ENCODE measurements at places on chromosomes 6 and 20.

DNA sequence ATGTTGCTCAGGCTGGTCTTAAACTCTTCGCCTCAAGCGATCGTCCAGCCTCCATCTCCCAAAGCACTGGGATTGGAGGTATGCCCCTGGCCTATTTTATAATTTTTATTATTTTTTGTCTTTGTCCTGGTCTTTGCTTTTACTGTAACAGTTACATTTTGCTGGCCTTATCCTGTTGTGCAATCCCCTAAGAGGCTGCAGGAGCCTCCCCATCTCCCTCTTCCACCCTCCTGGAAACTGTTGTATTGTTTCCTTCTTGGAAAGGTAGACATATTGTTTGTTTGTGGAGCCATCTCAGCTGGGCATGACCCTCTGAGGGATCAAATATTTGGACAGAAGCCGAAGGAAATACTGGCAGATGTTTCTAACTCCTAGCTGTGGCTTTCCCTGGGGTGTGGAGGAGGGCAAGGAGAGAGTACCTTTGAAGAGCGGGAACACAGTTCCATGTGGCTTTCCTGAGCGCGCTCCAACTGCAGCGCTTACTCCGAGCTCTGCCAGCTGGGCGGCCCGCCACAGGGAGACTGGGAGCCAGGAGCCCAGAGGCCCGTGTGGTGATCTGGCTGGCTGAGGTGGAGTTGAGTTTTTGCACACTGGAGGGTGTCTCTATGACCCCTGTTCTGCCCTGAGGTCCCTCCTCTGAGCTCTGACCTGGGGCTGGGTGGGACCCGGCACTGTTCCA is 4.9 kb downstream of the MAPK13 start:
- DNase-seq, result no peak

GRCh38 chr6:42726026-42726425 is 3.6 kb upstream of the PRPH2 start:
- no peak for DNase-seq

DNA sequence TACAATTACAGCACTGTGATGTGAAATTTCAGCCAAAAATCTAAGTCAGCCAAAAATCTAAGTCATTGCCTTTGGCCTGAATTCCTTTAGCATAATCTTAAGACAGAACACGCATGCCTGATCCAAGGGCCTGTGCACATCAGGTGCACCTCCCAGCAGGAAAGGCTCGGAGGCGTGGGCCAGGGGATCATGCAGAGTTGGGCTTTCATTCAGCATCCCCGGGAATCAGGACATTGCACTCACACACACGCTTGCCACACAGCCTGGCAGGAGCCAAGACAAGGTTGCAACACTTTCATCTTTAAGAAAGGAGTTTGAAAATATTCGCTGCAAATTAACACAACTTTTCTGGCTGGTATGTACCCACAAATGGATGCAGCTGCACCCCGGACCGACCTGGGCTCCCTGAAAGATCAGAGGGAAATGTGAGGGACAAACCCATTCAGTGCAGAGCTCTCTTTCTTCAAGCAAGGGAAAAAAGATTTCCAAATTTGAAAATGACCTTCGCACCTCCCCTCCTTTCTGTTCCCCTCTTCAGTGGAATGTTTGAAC is 48.8 kb downstream of the ERMARD start:
- DNase-seq, result no peak

GRCh38 chr20:17555106-17555505 is 14.8 kb upstream of the DSTN start:
- no peak for DNase-seq

- DNase-seq, result no peak
Observed at GRCh38 chr6:42326248-42326647, 108.6 kb upstream of the MRPS10 start.

- DNase-seq, result no peak
Observed at GRCh38 chr6:159926542-159927203, 35.9 kb downstream of the MAS1 start.

DNA sequence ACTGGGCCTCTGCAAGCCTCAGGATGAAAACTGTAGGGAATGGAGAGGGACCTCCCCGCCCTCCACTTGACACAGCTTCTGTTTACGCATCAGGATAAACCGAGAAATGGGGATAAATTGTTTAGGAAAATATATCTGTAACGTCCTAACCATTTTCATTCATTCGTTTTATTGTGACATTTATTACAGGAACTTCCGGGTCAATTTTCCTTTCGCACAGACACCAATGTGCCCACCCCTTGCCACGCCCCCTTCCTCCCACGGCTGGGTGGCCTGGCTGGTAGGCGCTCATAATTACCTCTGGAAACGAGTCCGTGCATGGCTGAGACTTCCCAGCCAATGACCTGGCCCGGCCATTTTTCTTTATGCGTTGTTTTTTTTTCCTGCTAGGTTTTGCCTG is 96.1 kb downstream of the BMP7 start:
- no peak for DNase-seq

- DNase-seq, result no peak
Observed at GRCh38 chr6:168841609-168842278, 400.8 kb downstream of the SMOC2 start.

GRCh38 chr6:47105469-47106178 is 63.5 kb upstream of the ADGRF1 start:
- no peak for DNase-seq

DNA sequence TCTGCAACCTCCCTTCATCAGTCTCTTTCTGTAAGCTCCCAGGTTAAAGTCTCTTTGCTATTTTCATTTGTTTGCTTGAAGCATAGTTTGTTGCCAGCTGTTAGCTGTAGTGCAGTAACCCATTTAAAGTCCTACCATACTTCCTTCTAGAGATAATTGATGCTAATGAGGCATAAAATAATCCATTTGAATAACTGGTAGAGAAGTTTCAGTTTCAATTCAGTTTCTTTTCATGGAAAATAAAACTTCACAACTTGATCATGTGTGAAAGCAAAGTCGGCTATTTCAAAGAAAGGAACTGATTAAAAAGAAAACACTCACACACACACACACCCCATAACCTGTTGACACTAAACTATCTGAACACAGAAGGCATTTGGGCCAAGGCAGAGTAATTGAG is 68.5 kb upstream of the TENT5A start:
- no peak for DNase-seq

GRCh38 chr20:51326201-51326819 is 216.2 kb downstream of the NFATC2 start:
- DNase-seq, result no peak

DNA sequence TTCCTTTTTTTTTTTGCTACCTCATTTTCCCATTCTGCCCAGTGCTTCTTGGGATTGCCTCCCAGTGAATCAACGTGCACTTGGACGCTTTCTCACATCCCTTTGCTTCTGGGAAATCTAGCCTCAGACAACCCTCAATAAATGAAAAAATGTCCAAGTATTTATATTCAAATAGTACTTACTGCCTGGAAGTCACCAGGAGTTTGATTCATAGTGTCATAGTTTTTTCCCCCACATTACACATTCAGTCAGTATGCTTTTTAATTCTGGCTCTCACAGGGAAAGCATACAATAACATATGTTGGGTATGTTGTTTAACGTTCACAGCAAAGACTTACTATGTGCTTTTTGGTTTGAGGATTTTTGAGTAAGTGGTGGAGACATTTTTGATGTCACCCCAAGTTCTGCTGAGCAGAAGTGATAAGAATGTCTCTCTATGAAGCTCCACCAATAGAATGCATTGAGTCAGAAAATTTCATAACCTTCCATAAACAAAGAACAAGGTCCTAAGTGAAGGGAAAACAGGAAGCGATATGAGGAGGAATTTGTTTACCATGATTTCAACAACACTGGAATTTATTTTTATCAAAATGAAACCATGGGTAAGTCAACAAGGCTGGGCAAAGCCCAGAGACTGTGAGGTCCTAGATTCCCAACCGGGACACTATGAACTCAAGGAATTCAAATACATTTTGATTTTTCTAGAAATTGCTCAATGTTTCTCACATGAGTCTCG is 301.2 kb upstream of the BMP2 start:
- no peak for DNase-seq

GRCh38 chr6:137510923-137511322 is 16.7 kb upstream of the OLIG3 start:
- no peak for DNase-seq

GRCh38 chr20:32967961-32968457 is 36.2 kb downstream of the SUN5 start:
- DNase-seq, result peak; percentile 59

Measured in stimulated activated naive CD4-positive, alpha-beta T cell (primary cell).